HS-27A (cell line): ENCODE measurements at places on chromosomes 2 and 18.

DNA sequence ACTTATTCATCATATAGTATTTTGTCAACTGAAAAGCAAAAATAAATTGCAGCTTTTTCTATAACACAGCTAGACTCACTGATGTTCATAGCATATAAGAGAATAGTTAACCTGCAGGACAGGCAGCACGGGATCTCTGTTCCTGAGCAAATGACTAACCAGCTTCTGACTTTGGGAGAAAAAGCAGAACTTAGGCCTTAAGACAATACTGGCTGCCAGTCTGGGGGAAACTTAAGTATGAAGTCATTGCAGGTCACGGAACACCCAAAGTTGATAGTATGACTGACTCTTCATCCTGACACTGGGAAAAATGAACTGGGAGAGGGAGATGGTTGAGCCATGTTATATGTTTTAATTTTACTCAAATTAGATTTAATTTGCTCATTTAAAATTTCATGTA is 113.0 kb downstream of the DPP4 start:
- DNase-seq, result no peak

GRCh38 chr18:394262-394986 is 106.1 kb downstream of the COLEC12 start:
- DNase-seq, result no peak

DNA sequence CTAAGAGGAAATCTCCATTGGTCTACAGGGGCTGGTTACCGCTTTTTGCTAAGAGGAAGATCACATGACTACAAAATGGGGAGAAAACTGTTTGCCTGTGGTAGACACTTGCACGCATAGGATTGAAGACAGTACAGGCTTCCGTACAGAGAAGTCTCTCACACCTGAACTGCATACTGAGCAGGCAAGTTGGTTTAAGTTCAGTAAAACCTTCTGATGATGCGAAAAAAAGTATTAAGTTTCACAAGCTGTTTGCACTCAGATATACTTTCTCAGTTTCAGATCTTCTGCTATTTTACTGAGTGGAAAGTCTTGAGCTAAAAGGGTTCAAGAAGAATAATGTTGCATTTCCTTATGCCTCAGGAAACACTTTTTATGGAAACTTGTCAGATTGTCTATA is 292.2 kb upstream of the MC4R start:
- no peak for DNase-seq

GRCh38 chr2:54871457-54872107 is 148.1 kb downstream of the EML6 start:
- DNase-seq, result no peak

- no peak for DNase-seq
Measured at GRCh38 chr2:155033652-155034051, 335.2 kb downstream of the KCNJ3 start.

DNA sequence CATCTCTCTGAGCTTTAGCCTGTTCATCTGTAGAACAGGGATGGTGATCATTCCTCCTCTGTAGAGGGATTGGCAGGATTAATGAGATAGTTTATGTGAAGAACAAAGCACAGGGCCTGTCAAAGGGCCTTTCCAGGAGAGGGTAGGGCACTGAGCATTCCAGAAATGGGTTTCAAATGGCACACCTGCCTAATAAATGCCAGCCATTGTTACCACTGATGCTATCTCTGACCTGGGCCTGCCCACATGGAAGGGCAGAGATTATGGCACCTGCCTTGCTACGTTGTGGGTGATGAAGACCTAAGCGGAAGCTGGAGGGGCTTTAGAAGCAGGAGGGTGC is 31.0 kb upstream of the GMPPA start:
- DNase-seq, result no peak

GRCh38 chr18:42471885-42472284 is 516.9 kb downstream of the PIK3C3 start:
- no peak for DNase-seq

GRCh38 chr2:102271844-102272243 is 39.5 kb upstream of the IL1RL1 start:
- DNase-seq, result no peak

GRCh38 chr18:73981796-73982195 is 165.8 kb downstream of the FBXO15 start:
- no peak for DNase-seq

DNA sequence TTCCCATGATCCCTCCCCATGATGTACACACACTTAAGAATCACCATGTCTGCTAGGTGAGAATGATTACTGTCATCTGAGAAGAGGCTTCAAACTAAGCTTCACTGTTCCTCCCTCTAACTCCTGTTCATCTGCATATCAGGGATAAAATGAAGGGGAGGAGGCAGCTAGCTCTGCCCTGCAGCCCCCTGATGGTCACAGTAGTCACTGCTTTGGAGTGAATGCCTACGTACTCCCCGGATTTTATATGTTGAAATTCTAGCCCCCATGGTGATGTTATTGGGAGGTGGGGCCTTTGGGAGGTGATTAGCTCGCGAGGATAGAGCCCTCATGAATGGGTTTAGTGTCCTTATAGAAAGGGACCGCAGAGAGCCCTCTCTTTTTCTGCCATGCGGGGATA is 156.4 kb downstream of the NCKAP5 start:
- DNase-seq, result no peak

DNA sequence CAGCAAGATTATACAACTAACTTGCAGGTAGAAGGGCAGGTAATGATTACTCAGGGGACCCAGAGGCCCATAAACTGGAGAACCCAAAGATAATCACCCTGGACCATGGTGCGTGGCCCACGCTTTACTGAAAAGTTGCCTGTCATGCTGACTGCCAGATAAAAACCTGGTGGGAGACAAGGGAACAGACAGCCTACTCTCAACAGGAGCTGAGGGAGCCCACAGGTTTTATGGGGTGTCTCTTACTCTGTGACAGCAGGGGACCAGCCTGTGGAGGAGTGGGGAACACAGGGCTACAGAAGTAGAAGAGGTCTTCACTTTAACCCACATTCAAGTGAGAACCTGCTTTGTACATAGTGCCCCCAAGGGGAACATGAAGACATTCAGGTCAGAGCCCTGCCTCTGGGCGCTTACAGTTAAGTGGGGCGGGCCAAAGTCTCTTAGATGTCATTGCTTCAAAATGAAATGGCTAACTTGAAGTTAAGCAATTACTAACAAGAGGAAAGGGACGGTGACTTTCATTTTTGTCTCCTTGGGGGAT is 60.4 kb downstream of the DHRS9 start:
- no peak for DNase-seq

DNA sequence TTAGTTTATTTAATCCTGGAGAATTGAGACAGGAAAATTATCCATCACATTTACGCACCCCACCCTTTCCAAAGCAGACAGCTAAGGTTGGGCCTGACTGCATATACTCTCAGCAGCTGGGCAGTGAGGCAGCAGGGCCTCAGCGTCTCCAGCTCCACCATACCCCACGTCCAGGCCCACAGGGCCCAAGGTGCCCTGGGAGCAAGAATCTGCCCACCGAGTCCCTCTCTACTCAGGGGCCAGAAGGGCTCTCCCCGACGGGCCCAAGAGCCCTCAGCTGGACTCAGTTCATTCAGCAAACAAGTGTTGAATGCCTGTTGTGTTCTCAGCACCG is 126.3 kb downstream of the SEPTIN10 start:
- no peak for DNase-seq

GRCh38 chr2:79005216-79005615 is 20.3 kb upstream of the REG3G start:
- DNase-seq, result no peak

DNA sequence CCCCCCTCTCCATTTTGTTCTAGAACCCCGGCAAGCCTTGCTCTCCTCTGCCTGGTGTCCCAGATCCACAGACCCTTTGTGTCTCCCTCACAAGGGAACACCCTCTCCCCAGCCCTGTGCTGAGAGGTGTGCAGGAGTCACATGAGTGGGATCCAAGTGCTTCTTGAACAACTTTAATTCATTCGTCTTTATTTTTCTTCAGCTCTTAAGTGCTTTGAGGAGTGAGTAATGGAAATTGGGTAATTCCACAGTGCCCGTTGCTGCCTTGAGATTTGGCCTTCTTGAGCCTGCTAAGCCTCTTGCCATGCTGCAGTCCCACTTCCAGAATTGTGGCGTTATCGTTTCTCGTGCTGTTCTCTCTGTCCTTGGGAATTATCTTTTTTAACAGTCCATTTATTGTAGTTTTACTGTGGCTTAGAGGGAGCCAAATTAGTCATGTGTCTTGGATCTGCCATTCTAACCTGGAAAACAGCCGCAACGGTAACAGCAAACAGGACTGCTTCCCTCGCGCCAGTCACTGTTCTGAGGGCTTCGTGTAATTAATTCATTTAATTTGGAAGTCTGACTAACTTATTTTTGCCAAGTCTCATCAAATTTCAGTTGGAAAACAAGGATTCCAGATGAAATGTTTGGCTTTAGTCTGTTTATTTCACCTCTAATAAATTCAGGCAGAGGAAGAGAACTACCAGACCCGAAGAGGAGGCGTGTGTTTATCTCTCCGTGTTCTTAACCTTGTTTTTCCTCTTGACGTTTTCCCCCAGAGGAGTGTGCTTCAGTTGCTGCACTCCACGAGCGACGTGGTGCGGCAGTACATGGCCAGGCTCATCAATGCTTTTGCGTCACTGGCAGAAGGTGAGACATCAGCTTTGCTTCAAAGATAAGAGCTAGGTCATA is 72.0 kb downstream of the ARMC9 start:
- no peak for DNase-seq

- DNase-seq, result no peak
Measured at GRCh38 chr2:10132043-10132575, 9.6 kb downstream of the RRM2 start.

DNA sequence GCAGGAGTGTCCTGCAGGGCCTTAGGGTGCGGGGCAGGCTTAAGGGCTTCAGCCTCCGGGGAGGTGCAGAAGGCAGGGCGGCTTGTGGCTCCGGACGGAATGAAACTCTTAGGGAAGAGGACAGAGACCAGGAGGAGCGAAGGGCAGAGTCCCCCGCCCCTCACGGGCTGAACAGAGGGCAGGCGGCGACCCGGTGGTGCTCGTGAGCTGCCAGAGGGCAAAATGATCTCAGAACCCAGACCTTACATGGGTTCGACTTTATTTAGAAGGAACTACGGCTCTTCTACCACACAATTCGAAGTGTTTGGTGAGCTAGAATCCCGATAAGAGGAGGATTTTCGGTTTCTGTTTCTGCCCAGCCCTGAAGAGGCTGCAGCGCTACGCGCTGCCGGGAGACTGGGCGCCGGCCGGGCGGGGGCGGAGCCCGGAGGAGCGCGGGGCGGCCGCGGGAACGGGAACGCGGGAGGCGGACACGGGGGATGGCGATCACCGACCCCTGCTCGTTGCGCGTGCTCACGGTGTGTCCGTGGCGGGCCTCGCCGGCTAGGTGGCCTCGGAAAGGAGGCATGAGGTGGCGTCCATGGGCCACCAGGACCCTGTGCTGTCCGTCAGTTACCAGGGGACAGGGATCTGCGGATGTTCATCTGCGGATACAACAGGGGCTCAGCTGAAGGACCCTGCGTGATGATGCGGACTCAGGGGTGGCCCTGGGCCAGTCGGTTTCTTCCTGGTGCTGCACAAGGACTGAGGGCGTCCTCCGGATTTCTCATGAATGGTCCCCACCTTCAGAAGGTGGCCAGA is 4.2 kb upstream of the SP100 start:
- DNase-seq, result no peak
